Stimulated activated CD4-positive, alpha-beta T cell treated with anti-CD3 and anti-CD28 coated beads, Interleukin-1b, Interleukin-23, amount 100 ng/mL, for 48 hours (primary cell): ENCODE measurements at places on chromosomes 7 and 10.

DNA sequence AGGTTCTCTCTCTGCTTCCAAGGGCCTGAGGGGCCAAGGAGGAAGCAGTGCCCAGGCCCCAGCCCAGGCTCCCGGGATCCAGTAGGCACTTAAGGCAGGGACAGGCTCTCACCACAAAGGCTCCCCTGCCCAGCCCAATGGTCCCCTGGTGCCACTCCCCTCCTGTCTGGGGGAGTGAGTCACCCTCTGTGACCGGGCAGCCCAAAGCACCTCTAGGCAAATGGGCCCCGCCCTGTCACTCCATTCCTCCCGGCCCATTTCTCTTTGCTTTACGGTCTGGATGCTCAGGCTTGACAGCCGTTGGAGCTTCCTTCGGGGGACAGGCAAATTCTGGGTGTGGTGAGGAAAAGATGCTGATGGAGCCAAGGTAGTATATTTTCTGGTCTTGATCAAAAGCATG lies at the start of gene CALHM3:
Gene CALHM3 (minus strand): TSS at position 106 of the 400 bp plus-strand sequence. CDS start 208 bp downstream, outside the sequence.
- DNase-seq, result no peak

DNA sequence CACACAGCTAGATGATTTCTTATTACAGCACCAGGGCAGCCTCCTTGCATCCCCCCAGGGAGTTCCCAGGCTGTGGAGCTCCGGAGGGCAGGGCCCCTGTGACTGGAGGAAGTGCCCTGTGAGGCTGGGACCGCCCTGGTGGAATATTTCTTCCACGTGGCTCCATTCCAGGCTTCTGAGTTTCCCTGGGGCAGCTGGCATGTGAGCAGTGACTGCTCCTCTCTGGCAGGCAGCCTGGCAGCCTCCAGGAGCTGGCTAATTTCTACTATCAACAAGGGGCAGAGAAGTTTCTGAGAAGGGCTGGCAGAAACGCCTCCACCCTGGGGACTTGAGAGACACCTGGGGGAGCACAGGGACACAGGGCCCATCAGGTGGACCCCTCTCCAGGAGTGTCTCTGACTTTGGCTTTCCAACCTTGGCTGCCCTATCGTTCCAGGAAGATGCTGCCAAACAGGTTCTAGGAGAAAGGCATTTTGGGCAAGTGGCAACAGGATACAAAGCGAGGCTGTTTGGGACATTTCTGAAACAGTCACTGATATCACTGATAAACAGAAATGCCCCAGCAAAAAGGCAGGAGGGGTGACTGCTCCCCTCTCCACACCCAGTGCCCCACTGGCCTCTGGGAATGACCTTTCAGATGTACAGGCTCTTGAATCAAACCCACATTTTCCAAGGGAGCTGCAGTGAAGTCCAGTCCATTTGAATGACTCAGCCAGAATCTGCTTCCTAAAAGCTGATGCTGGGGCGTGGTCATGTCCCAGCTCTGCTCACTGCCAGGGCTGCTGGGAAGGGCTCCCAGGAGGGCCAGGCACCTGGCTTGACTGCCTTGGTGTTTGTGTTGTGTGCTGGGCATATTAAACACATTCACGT lies 16.1 kb downstream of the MYOF start:
- no peak for DNase-seq

DNA sequence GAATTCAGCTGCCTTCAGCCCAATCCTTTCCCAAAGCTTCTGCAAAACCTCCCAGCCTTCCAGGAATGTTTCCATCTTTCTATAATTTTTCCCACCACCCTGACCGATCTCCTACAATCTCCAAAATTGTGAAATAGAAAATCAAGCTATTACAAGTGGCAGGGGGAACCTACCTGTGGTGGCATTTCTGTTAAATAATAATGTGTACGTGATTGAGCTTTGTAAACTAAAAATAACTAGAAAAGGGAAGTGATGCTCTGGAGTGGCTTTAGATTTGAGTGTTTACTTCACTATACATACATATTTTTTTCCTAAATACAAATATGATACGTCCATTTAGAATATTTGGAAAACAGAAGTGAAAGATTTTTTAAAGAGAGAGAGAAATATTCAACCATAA lies 593.6 kb downstream of the GRM8 start:
- no peak for DNase-seq

- DNase-seq, result no peak
Measured at GRCh38 chr10:600876-601659, 88.4 kb downstream of the DIP2C start.

- DNase-seq, result no peak
Measured at GRCh38 chr10:49585387-49585786, 24.7 kb upstream of the SLC18A3 start.

- DNase-seq, result no peak
Measured at GRCh38 chr10:79056736-79057391, 11.9 kb upstream of the ZMIZ1 start.

- DNase-seq, result no peak
Measured at GRCh38 chr10:97444212-97444611, 1.6 kb downstream of the EXOSC1 start.

GRCh38 chr10:4902571-4903011 lies 60.6 kb upstream of the AKR1C1 start:
- DNase-seq, result peak; percentile 38

- no peak for DNase-seq
Measured at GRCh38 chr10:16948361-16948760, 131.1 kb upstream of the RSU1 start.

DNA sequence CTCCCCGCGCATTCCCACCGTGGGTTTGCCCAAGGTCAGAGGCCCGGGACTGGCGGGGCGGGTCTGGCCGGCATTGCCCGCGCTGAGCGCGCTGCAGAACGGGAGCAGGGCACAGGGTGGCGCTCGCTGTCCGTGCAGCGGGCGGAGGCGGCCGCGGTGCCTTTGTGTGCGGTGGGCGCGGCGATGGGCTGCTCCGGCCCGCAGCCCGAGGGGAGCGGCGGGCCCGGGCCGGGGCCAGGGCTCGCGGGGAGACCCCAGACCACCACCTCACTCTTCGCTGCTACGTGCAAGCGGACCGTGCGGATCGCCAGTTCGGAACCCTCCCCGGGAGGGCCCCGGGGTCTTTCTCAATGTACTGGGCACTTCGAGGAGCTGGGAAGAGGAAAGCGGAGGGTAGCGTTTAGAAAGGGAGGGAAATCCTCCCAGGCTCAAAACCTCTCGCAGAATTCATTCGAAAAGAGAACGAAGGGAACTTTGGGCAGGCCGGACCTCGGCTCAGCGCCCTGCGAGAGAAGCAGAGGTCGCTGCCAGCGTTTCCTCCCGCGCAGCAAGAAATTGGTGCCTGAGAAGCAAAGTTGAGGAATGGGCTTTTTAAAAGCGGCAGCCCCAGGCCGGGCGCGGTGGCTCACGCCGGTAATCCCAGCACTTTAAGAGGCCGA lies 8.5 kb downstream of the SP8 start:
- no peak for DNase-seq

GRCh38 chr7:46589286-46589685 lies 668.2 kb upstream of the IGFBP3 start:
- DNase-seq, result no peak

DNA sequence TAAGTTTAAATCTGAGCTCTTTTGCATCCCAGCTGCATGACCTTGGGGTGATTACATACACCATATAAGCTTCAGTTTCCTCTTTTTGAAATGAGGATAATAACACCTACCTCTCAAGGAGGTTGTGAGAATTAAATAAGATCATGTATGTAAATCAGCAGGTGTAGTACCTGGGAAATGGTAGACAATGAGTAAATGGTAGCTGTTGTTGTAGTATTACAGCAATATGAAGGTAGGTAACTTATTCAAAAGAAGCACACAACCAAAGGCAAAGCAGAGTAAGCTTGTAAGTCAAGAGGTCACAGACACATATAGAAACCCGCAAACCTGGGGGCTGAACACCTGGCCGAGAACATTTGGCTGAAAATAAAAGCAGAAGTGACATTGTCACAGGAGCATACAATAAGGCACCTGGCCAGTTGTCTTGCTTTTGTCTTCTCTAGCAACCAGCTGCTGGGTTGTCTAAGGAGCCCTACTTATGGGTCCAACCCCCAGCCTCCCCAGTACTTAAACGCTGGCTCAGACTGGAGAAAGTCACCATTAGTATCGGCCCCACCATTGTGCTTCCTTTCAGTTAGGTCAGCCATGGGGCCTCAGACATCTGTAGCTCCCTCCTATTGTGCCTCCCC lies 203.6 kb upstream of the MKLN1 start:
- DNase-seq, result no peak

DNA sequence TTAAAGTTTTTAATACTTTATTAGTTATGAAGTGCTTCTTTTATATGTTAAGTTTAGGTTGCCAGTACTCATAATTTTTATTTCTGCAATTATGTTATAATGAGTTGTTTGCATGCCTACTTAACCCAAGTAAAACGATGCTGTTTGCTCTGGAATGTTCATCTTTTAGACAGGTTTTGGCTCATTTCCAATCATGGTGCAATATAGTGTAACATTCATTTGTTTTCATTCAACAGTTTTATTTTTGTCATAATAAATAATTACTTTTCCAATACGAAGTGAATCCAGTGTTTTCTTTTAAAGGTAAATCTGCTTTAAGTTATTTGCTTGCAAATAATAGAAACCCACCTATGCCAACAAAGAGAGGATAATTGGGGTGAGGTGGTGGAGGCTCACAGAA lies 22.1 kb downstream of the ARL5B start:
- DNase-seq, result no peak

GRCh38 chr7:92447345-92448204 lies at the start of gene GATAD1:
GATAD1 (plus strand) TSS chr7:92447482; CDS start chr7:92447730, 248 bp downstream.
- peak; percentile 81 for DNase-seq

GRCh38 chr10:9987197-9987596 lies 1030.5 kb upstream of the CELF2 start:
- DNase-seq, result no peak
